GM23248 (cell line): ENCODE measurements at places on chromosomes 11 and 22.

DNA sequence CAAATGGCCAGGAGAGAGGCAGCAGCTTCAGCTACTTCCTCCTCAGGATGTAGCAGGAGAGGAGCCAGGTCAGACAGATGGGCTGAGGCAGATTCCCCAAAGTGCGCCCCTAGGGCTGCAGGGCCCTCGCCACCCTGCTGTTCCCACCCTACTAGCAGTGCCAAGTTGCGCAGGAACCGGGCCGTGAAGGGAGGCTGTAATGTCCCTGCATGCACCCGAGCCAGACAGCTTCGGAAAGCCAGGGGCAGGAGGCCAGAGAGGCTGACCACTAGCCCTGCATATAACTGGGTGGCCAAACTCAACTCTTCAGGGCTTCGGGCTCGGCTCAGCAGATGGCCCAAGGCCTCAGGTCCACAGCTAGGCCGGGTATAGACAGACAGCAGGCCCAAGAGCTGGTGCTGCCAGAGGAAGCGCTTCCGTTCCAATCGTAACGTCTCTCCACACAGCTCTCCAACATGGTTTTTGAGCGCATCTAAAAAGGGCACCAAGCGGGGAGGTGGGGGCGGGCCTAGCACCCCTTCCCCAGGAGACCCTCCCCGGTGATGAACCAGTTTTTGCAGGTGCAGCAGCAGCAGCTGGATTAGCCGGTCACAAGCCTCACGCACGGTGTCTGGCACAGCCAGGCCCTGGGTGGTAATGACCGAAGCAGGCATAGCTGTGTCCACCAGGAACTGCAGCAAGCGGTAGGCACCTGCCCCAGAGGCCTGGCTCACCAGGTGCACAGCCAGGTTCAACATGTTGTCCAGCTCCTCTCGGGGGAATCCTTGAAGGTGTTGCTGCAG is 2.0 kb upstream of the GANAB start:
- no peak for DNase-seq

- DNase-seq: peak; percentile 62
These were observed 3.6 kb downstream of the MMP1 start for GRCh38 chr11:102794382-102794781.

GRCh38 chr22:24592058-24592850 is 619 bp downstream of the LRRC75B start:
- peak; percentile 49 for DNase-seq

DNA sequence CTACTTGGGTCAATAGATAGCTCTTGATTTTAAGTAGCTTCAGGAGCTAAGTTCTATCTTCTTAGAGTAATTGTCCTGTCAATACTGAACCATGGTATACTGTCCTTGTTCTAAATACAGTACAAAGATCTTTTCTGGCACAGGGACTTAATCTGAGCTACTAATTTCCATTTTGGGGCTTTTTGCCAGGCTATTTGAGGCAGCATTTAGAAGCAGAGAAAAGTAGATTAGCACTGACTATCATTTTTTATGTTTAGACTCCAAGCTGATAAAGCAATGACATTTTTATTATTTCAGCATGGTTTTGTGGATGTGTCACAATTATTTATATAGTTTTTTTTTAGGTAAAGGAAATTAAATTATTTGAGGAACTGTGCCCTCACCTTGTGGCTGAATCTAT is 163.2 kb downstream of the FAT3 start:
- DNase-seq: no peak

- no peak for DNase-seq
These were observed 46.6 kb downstream of the CHRDL2 start for GRCh38 chr11:74684661-74685060.

- DNase-seq: peak; percentile 70
These were observed at the start of gene OR6A2 for GRCh38 chr11:6799402-6799801. OR6A2 (minus strand) TSS chr11:6799689; CDS start chr11:6795708, 3,981 bp downstream.
